GM12891 (cell line): ENCODE measurements at places on chromosomes 12 and 14.

DNA sequence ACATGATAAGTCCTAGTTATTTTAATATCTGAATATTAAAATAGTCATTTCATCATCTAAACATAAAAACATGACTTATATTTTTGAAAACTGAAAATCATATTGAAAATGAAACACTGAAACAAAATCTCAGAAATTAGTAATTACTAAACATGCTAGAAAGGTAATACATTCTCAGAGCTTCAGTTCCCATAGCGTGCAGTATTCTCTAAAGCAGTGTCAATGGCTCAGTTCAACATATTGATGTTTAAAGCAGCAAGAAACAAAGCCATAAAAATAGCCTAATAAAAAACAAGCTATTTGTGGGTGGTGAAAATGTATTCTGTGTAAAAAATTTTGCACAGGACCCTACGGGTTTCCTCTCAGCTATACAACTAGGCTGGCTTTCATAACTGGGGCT is 1337.4 kb downstream of the FSCB start:
- no peak for DNase-seq

GRCh38 chr12:92357584-92358261 is 212.1 kb upstream of the BTG1 start:
- DNase-seq = no peak

GRCh38 chr12:81727391-81727790 is 31.8 kb downstream of the PPFIA2 start:
- no peak for DNase-seq

GRCh38 chr12:126667339-126667738 is 1599.6 kb upstream of the TMEM132C start:
- DNase-seq = no peak

GRCh38 chr12:30135776-30136175 is 352.0 kb upstream of the TMTC1 start:
- DNase-seq = no peak

DNA sequence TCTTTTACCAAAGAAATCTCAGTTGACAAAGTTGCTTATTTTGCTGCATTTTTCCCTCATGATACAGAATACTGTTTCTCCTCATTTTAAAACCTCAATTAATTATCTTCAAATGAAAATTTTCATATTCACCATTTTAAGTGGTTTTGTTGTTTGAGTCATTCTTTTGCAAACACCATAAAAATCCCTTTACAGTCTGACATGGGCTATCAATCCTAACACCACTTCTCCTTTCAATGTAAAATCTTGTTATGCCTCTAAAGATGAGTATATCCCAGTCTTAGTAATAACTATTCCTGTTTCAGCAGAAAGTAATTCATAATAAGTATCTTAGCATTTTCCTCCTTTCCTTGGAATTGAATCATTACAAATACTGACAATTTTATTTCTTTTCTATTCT is 192.2 kb downstream of the SYT1 start:
- DNase-seq = no peak

DNA sequence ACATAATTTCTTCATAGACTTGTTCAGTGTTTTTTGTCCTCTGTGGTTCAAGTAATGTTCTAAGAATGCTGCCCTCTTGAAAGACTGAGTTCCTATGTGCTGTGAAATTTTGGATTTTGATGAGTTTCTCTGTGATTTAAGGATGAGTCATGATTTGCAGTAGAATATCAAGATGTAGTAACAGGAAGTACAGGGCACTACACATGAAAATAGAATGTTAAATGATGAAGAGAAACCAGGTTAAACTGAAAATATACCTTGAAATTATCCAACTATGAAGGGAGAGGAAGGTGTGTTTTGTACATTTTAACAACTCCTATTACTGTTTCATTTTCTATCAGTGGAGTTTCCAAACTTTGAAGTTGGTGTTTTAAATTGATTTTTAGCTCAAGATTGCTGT is 4.8 kb downstream of the ELK3 start:
- DNase-seq = no peak

DNA sequence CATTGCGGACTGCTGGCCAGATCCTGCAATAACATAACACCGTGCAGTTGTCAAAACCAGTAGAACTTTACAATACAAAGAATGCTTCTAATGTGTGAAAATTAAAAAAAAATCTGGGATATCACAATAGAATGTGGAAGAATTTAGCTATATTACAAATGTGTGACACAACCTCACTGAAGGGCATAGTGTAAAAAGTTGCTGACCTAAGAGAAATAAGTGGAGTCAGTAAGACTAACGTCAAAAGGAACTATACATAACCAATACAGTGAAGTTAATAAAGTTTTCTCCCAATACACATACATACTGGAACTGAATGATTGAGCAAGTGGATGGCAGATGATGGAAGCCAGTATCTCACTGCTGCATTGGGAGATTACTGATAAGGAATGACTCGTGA is 12.4 kb downstream of the OR6C74 start:
- DNase-seq = no peak

GRCh38 chr12:11238275-11238674 is 31.2 kb downstream of the PRB3 start:
- no peak for DNase-seq
